ENCODE measurements at places on chromosomes 12 and 14.

DNA sequence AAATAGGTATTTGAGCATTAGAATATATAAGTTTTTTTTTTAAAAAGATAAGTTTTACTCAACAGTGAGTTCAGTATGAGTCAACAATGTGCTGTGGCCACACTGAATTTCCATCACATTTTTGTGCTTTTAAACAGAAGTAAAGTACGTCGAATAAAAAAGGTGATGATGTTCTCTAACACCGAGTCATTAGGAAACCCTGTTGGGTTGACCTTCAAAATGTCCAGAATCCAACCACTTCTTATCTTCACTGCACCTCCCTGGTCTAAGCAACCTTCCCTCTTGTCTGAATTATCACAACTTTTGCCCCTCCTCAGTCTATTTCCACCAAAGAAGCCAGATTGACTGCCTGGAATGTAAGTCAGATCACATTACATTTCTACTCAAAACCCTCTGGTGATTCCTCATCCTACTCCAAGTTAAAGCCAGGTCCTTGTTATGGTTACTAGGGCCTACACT is 43.0 kb upstream of the SYCP3 start:
- DNase-seq, result no peak

GRCh38 chr12:10331642-10332239 is 24.1 kb downstream of the KLRD1 start:
- DNase-seq, result no peak

- DNase-seq, result no peak
These were observed 764.3 kb downstream of the NOVA1 start for GRCh38 chr14:25833341-25834126.

- peak; percentile 65 for DNase-seq
These were observed 60.6 kb downstream of the FBXL14 start for GRCh38 chr12:1533602-1534304.

DNA sequence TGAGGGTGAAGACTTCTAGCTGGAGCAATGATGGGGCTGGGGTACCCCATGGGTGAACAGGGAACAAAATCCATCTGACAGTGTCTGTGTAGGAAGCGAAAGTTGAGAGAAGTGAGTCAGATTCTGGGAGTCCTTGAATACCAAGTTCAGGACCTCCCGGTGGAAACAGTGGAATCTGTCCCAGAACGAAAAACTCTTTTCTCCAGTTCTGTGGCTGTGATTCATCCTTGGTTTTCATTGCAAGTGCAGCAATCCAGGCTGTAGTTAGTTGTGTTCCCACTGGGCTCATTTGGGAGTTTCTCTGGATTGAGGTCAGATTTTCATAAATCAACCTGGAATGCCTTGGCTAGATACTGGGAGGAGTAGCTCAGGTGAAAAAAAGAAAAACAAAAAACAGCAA is 120.7 kb downstream of the C12orf75 start:
- DNase-seq, result no peak

- DNase-seq, result no peak
These were observed 1.4 kb downstream of the MDM2 start for GRCh38 chr12:68809190-68810026.

DNA sequence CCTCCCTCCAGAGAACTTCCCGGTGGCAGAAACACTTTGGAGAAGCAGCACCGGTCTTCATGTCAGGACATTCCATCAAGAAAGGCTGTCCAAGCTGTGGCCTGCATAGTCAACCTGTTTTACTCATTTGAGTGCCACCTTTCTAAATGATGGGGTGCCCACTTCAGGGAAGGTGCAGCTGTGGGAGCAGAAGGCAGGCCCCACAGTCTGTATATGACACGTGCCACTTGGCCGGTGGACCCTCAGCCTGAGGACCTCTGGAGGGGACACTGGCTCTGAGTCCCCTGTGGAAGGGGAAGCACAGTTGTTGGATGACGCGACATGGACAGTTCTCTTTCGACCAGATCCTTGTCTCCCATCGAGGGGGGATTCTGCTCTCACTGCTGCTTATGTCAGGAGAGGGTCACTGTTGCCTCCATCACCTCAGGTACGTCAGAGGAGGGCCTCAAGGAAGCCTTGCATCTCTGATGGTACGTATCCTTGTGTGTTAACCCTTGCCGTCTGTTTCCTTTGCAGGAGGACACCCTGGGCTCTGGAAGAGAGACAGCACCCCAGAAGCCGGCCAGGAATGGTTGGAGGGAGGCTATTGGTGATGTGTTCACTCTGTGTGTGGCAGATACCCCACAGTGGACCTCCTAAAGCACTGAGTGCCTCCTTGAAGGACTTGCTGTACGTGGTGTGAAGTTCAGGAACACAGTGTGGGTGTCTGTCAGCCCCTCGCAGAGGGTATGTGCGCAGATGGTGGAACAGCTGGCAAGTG is 132.1 kb upstream of the RTL1 start:
- no peak for DNase-seq

DNA sequence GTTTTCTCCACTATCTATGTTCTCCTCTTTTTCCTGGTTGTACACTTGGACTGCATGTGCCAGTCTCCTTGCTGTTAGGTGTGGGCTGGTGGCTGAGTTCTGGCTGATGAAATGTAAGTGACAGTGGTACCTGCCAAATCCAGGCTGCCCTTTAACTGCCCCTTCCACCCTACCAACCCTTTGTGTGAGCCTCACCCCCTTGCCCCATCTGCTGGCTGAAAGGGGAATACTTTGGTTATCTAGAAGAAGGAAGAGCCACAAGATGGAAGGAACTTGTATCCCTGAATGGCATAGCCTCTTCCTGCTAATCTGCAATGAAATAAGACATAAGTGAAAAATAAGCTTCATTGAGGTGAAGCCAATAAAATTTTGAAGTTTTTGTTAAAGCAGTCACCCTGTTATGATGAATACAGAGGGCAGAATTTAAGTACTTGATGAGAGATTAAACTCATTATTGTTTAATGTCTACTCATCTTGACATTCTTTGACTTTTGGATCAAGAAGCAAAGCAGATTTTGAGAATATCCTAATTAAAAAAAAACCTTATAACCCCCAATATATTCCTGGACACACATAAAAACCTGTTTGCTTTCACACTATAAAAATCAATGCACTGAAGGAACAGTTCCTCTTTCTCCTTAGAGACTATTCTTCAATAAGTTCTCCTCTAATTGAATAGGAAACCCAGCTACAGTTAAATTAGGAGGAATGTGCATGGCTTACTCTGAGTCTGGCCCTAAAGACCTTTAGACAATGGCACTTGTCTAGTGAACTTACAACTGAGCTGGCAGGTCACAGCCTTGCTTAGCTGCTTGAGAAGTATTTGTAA is 262.6 kb upstream of the BTG1 start:
- no peak for DNase-seq

DNA sequence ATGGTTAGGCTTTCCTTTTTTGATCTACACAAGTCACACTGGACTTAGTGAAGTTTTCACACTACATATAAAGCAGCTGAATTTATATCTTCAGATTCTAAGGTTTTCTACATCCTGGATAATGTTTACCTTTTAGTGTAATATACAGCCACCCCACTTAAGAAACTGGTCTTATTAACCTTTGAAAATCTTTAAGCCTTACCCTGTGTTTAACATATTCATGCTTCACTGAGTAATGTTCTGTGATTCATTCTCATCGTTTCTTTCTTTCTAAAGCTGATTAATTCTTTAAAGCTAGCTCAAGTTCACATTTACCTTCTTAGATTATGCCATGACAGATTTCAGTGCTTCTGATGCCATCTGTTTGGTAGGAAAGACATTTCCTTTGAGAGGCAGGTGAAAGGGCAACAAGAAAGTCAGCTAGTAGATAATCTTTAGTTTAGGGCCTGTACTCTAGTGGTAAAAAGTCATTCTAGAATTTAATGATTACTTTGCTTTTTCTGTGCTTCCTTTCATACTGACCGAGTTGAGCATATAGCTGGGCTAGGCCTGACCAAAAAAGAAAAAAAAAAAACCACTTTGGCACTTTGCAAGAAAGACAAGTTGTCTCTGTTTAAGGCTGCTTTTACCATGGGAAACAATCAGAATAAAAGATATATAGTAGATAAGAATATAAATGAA is 690.9 kb upstream of the FBXO33 start:
- DNase-seq, result no peak

DNA sequence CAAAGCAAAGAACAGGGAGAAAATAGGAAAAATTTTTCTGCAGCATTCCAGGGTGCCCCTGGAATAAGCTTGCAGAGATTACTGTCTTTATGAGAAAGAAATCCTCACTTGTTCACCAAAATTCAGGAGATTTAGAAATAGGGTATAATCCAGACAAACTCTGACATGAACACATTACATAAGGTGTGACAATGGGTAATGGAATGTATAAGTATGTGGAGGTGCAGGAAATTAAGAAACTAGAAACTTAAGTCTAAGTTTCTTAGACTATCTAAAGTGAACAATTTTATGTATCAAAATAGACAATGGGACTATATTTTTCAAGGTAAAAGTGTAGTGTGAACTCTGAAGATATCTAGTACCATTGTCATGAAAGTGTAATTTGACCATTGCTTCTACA is 140.0 kb upstream of the KITLG start:
- no peak for DNase-seq

DNA sequence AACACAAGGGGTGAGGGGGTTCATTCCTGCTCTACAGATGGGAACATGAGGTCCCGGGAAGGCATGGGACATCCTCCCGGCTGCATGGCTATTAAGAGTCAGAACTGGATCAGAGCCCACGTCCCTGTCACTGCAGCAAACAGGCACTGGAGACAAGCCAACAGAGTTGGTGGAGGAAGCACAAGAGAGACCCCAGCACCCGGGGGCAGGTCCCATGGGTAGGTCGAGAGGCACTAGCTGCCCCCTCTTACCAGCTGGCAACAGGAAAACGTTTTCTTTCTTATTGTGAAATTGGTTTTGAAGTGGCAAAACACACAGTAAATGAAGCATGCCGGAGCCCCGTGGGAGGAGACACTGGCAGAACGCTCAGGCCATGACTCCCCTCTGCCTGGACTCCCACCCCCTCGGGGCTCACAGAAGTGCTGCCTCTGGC is 43.6 kb downstream of the SYNE3 start:
- no peak for DNase-seq

- DNase-seq, result no peak
These were observed 111.9 kb downstream of the PIK3C2G start for GRCh38 chr12:18373181-18373580.

GRCh38 chr12:55142669-55143565 is 16.7 kb downstream of the OR9K2 start:
- DNase-seq, result no peak

DNA sequence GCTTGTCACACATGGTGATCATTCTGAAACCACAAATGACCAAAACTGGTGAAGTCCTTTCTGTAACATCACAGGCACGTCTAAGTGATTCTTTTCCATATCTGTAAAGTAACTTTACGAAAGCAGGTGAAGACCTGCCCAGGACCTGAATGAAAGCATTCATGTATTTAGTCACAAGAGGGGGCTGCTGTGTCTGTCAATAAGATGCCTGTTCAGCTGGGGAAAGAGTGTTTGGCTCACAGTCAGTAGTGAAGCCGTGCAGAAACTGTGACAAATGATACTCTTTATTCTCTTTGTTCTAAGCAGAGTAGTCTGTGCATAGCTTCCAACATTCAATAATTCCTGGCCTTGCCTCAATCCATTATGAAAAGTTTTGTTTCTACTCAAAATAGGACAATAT is 373.5 kb upstream of the OR4E1 start:
- DNase-seq, result no peak

All from GM18507 (cell line).